Activated B cell treated with CpG ODN at 0.5 μM for 24 hours (primary cell): ENCODE measurements at places on chromosomes 1 and 21. TPM values are rescaled to one million over a fixed set of nuclear protein-coding genes. Genes with fewer than 3 reads are reported as not detected.

CYP4Z1 gene
- total RNA-seq, result not detected in 2 replicates

SELP gene
- total RNA-seq, result 0.27 and 0.60 TPM in 2 replicates

IRF6 gene
- 0.42 and 0.81 TPM in 2 replicates for total RNA-seq

PODN gene
- not detected in 2 replicates for total RNA-seq

COL24A1 gene
- not detected in 2 replicates for total RNA-seq

- no peaks in the 10 kb centered on the region for H3K27me3 ChIP-seq
- no peak overlapping the region for H3K4me3 ChIP-seq
- no peak for DNase-seq
- no peaks in the 10 kb centered on the region for H3K4me1 ChIP-seq
Observed at GRCh38 chr1:235675152-235675890, 25.7 kb upstream of the GNG4 start.

GRCh38 chr1:104760017-104760416 is 1010.3 kb downstream of the AMY1C start:
- no peak for DNase-seq
- H3K27ac ChIP-seq, result peak overlapping the region; percentile 63
- H3K4me3 ChIP-seq, result peak overlapping the region; percentile 22
- H3K36me3 ChIP-seq, result no peaks in the 10 kb centered on the region
- no peaks in the 10 kb centered on the region for H3K27me3 ChIP-seq

DNA sequence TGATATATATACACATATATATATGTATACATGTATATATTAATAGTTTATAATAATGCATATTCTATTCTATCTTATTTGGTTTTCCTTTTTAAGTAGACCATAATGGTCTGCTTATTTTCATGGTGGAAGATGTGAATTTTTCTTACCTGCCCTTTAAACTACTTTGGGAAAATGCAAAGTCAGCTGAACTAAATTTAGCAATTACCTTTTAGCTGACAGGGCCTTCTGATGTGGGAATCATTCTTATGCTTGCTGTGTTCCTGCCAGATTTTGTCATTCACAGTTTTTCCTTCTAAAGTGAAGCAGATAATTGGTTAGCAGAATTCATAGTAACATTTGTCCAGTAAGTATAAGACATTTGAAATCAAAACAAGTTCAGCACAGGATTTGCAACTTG is 63.2 kb upstream of the SAMSN1 start:
- no peak for DNase-seq
- H3K4me3 ChIP-seq, result no peak overlapping the region
- peaks cover 3% of the 10 kb centered on the region for H3K36me3 ChIP-seq
- peaks cover 10% of the 10 kb centered on the region for H3K4me1 ChIP-seq
- H3K27ac ChIP-seq, result no peak overlapping the region

GRCh38 chr1:39646232-39647081 is 7.0 kb upstream of the HEYL start:
- no peaks in the 10 kb centered on the region for H3K27me3 ChIP-seq
- H3K4me1 ChIP-seq, result no peaks in the 10 kb centered on the region
- no peak overlapping the region for H3K4me3 ChIP-seq
- no peaks in the 10 kb centered on the region for H3K36me3 ChIP-seq

- H3K27me3 ChIP-seq, result no peaks in the 10 kb centered on the region
- peaks cover 51% of the 10 kb centered on the region for H3K4me1 ChIP-seq
- peak overlapping the region; percentile 100 for H3K27ac ChIP-seq
- DNase-seq, result no peak
- H3K36me3 ChIP-seq, result peaks cover 35% of the 10 kb centered on the region
Observed at GRCh38 chr1:26787381-26787705, 407 bp upstream of the PIGV start.

DNA sequence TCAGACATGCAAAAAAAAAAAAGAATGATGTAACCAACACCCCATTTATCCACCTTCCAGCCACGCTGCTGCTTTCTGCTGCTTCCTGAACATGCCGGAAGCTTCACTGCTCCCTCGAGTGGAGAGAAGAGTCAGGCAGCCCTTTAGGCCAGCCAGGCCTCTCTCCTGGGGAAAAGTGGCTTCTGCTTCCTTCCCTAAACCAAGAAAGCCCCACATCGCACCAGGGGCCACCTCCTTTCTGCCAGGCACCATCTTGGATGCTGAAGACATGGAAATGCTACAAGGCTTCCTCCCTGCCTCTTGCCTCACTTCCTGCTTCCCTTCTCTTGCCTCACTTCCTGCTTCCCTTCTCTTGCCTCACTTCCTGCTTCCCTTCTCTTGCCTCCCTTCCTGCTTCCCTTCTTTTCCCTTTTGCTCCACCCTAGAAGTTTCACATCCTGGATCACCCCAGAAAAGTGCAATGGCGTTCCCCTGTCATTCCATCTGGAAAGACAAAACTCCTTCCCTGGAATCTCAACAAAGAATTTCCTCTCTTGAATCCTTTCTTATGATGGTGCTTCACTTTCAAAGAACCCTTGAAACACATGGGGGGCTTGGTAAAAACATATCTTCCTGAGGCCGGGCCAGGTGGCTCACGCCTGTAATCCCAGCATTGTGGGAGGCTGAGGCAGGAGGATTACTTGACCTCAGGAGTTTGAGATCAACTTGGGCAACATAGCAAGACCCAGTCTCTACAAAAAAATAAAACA is 18.7 kb downstream of the TNFRSF8 start:
- no peaks in the 10 kb centered on the region for H3K36me3 ChIP-seq
- H3K27ac ChIP-seq, result peak overlapping the region; percentile 50
- no peaks in the 10 kb centered on the region for H3K27me3 ChIP-seq

- H3K36me3 ChIP-seq, result no peaks in the 10 kb centered on the region
- no peak overlapping the region for H3K4me3 ChIP-seq
- H3K4me1 ChIP-seq, result no peaks in the 10 kb centered on the region
- peaks cover 5% of the 10 kb centered on the region for H3K27me3 ChIP-seq
- DNase-seq, result no peak
Observed at GRCh38 chr1:94580367-94581115, 39.0 kb upstream of the F3 start.

DNA sequence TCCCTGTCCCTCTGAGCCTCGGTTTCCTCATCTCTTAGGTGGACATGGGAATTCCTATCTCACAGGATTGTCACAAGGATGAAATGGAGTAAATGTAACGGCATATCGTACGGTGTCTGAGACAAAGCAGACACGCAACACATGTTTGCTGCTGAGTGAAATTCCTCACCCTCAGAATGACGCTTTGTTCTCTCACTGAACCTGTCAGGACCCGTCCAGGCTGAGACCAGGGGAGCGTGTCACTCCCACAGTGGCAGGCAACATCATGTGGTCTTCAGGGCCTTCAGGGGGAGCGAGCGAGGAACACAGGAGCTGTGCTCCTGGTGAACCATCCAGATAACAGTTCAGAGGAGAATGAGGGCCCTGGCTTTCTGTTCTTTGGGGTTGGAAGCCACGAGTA is 74.2 kb downstream of the TOMM20 start:
- no peak for DNase-seq
- no peaks in the 10 kb centered on the region for H3K36me3 ChIP-seq
- peaks cover 25% of the 10 kb centered on the region for H3K4me1 ChIP-seq
- no peak overlapping the region for H3K27ac ChIP-seq

DNA sequence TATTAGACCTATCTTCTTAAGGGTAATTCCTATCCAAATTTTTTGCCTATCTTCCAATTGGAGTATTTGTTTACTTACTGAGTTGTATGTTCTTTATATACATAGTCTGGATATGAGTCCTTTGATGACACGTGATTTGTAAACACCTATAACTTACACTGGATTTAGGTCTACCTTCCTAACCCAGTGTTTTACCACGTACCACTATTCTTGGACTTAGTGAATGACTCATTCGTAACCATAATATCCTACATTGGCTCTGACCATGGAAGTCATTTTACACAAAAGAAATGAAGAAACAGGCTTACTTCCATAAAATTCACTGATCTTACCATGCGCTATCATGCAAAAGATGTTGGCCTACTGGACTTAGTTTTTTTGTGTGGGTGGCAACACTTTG is 23.9 kb upstream of the ZZZ3 start:
- no peaks in the 10 kb centered on the region for H3K4me1 ChIP-seq
- no peak overlapping the region for H3K27ac ChIP-seq
- peaks cover 34% of the 10 kb centered on the region for H3K36me3 ChIP-seq
- no peak overlapping the region for H3K4me3 ChIP-seq

GRCh38 chr21:37560385-37560784 is 193.8 kb downstream of the DYRK1A start:
- H3K4me3 ChIP-seq, result no peak overlapping the region
- no peak for DNase-seq
- H3K36me3 ChIP-seq, result peaks cover 3% of the 10 kb centered on the region
- peaks cover 29% of the 10 kb centered on the region for H3K4me1 ChIP-seq

DNA sequence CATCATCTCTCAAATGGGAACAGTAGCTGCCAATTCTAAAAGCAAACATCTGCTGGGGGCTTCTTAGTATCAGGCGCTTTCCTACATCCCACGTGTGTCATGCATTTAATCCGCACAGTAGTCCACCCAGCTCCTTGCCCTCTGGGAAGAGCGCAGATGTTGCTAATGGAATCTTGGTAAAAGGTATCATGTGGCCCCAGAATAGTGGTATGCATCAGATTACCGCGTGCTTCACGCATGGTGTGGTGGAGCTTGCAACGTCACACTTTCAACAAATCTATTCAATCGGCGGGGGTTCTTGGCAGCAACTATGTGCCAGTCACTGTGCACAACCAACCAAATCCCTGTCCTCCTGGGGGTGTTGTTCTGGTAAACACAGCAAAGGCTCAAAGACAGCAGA is 141.0 kb downstream of the HIVEP3 start:
- H3K27ac ChIP-seq, result no peak overlapping the region
- no peaks in the 10 kb centered on the region for H3K27me3 ChIP-seq
- no peaks in the 10 kb centered on the region for H3K36me3 ChIP-seq
- H3K4me3 ChIP-seq, result no peak overlapping the region

DNA sequence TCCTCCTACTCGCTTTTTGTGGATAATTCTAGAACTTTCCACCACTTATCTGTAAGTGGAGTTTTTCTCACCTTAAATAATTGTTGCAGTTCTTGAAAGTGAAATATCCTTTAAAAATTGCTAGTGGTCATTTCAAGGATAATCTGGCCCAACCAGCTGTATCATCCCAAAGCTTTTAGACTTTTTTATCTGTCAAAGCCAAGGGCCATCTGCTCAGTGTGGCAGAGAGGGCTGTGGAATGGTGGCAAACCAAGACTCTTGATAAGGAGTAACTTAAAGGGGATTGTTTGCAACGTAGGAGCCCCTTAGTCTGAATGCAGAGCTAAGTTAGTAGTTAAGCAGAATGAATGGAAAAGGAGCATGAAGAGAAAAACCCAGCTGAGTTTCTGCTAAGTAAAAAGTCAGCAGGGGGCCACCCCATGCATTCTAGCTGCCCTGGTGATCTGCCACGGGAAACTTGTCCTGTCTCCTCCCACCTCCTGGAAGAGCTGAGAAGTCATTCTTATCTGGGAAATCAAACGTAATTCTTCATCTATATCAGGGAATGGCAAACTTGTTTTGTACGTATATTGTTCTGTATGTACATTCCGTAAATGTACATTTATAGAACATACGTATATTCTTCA is 169.3 kb downstream of the PRDM2 start:
- H3K4me1 ChIP-seq, result no peaks in the 10 kb centered on the region
- no peak overlapping the region for H3K4me3 ChIP-seq
- no peaks in the 10 kb centered on the region for H3K36me3 ChIP-seq
- no peak overlapping the region for H3K27ac ChIP-seq
